HT1080 (cell line): ENCODE measurements at places on chromosomes 5 and 9.

DNA sequence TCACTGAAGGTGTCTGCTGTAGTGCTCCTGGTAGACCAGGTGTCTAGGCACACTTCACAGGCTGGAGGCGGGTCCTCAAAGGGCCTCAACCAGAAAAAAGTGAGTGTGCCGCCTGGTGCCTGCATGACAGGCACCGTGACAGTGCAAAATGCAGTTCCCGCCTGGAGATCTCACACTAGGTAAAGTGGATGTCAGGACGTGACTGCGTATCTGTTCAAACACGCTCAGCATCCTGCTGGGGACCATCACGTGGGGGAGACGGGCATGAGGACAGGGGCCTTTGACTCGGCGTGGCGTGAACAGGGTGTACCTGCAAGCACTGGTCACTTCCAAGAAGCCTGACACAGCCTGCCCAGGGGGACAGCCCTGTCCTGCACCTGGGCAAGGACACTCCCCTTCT, 32.3 kb upstream of the NTNG2 start:
- no peak for DNase-seq

- peak; percentile 10 for DNase-seq
These were observed 68.4 kb downstream of the STK32A start for GRCh38 chr5:147303251-147303650.

DNA sequence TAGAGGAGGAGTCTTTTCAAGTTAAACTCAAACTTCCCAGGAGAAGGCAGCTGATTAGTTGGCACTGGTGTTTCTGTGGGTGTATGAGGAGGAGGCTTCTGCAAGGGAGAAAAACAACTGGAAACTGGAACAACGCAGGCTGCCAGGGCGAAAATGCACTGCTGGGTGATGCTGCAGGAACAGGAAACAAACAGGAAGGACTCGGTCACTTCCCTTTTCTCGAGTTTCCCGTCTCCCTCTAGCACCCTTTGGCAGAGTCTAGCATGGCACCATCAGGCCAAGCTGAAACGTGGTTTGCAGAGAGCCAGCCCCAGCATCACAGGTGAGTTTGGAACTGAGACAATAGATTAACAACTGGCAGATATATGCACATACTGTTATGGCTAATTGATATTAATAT, 77.5 kb upstream of the CAST start:
- no peak for DNase-seq

GRCh38 chr5:151085517-151086041, 4.7 kb upstream of the TNIP1 start:
- no peak for DNase-seq

DNA sequence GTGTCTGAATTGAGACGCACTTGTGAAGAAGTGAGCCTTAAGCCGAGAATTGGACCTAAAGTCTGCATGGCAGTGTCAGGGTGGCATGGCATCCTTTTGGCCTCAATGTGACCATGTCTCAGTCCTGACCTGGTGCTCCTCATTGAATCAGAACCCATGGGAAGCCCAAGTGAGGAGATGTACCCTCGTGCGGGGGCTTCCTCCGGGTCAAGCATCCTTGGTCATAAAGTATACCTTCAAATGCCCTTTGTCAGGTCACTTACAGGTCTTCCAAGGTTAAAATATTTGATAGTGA, 202.2 kb downstream of the GADD45G start:
- no peak for DNase-seq

DNA sequence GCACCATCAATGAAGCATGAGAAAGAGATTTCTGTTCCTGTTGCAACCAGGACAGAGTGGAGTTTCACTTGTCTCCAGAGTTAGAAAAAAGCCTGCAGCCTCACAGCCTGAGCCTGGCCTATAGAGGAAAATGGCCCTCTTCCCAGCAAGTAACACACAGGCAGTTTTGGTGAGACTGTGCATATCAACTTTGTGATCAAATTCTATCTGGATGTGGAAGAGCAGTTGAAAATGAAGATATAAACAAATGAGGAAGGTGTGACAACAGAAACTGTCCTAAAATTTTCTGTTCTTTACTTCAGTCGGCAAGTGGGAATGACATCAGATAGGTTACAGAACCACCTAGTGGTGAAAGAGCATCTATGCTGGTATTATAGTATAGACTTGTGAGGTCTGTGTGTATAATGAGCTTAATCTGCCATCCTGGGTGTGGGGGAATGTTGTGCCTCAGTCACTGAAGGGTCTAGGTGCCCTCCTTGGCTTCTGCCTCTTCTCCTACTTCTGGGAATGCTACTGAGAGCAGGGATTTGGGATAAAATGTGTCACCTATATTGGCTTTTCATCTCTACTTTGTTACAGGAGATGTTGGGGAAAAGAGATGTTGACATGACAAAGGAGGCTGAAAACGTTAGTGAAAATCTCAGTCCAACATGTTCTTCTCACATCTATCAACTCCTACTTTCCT, 28.2 kb downstream of the YIPF5 start:
- DNase-seq, result peak; percentile 53

DNA sequence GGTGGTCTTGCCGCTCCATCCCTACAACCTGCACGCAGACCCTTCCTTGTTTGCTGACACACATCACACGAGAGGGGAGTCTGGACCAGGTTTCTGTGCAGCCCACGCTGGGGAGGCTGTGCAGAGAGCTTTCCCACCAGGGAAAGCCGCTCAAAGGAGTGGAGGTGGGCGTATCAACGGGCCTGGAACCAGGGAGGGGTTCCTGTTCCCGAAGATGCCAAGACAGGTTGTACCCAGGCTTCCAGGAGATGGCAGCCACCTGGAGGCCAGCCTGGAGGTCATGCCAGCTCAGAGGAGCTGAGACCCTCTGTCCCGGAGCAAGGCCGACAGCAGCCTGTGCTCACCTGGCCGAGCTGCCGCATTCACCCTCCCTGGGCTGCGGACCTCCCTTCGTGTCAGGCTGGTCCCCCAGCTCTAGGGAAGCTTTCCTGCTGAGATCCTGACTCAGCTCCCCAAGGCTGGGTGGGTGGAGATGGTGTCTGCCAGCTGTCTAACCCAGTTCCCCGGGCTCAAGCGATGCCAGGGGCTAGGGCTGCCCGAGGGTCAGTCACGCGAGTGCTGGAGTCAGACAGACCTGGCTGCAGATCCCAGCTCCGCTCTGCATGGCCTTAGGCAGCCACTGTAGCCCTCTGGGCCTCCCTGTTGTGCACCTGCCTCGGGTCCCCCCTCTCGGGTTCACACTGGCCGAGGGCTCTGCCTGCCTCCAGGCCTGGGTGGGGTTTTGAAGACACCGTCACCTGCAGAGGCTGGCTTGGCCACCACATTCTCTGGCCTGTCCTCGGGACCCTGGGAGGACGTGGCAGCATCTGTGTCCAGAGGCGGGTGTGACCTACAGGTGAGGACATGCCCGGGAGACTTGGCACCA, 28.5 kb upstream of the QSOX2 start:
- DNase-seq, result no peak

- DNase-seq, result peak; percentile 86
These were observed 87.0 kb upstream of the TNC start for GRCh38 chr9:115204904-115205453.

GRCh38 chr9:94785215-94786169, 59.0 kb downstream of the AOPEP start:
- DNase-seq, result no peak

- DNase-seq, result no peak
These were observed 103.1 kb upstream of the ISL1 start for GRCh38 chr5:51279983-51280706.

- no peak for DNase-seq
These were observed 700.7 kb downstream of the TAF11L14 start for GRCh38 chr5:18334949-18335348.

GRCh38 chr5:121380066-121380465, 471.6 kb upstream of the FTMT start:
- DNase-seq, result no peak

GRCh38 chr9:35909687-35910612, 660 bp downstream of the SPAAR start:
- no peak for DNase-seq

DNA sequence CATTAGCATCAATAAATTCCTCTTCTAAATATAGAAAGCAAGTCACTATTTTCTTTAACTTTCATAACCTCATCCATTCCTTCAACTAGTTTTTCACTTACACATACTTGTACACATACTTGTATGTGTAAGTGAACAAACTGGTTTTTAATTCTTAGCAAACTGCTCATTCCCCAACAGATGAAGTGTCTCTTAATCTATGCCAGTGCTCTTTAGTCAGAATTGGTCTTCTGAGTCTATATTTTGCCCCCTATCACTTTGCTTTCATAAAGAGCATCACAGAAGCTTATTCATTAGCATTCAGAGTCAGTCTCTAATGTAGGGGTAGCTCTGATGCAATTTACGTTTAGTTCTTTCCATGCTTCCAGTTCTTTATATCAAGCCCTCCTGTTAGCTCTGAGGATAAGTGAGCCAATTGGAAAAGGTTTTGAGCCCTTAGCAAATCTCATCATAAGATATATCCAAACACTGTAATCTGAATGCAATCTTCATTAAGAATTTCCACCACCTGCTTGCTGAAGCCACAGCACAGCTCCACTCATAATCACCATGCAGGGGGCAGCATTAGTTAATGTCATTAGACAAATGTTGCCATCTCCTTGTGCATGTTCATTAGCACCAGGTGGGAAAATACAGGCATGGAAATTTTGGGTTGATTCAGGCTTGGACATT, 178.5 kb upstream of the SLC24A2 start:
- DNase-seq, result no peak

DNA sequence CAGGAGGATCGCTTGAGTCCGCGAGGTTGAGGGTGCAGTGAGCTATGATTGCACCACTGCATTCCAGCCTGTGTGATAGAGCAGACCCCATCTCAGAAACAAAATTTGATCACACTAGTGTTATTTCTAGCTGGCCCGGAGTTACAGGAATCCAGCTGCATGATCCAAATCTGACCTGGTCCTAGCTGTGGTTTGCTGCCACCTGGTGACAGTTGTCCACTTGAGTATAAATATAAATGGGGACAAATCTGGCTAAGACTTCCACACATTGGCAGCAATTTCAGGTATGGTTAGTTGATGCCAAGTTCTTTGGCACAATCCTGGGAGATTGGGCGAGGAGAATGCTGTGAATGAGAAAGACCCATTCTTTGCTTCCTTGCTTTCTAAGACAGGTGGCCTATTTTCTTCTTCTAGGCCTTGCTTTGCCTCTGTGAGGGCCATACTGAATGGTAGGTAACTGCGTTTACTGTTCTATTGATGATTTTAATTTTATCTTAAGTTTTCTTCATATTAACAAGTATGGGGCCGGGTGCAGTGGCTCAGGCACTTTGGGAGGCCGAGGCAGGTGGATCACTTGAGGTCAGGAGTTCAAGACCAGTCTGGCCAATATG, 35.4 kb downstream of the UBE2R2 start:
- peak; percentile 40 for DNase-seq

DNA sequence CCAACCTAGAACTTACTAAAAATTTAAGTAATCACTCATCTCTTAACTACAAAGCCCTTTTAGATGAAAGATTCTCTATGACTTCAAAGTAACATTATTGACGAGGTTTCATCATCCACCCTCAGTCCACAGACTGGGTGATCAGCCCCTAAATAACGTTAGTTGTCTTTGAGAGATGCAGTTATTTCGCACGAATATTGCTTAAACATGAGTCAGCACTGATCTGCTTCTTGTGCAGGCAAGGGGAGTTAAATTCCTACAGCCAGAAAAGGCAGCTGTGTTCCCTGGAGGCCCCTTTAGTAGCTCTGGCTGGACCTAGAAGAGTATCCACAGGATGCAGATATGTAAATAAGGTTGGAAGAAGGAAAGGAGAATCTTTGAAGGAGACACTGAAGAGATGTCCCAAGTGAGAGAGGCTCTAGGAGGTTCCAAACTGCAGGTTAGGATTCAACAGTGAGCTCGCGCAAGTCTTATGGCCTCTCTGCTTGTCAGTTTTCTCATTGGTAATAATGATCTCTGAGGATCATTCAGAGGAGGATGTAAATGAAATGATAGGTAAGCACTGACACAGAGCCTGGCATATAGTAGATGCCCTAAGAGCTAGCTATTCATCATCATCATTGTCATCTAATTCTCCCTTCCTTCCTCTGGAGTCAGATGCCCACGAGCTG, 122.2 kb upstream of the MAN2A1 start:
- peak; percentile 29 for DNase-seq

DNA sequence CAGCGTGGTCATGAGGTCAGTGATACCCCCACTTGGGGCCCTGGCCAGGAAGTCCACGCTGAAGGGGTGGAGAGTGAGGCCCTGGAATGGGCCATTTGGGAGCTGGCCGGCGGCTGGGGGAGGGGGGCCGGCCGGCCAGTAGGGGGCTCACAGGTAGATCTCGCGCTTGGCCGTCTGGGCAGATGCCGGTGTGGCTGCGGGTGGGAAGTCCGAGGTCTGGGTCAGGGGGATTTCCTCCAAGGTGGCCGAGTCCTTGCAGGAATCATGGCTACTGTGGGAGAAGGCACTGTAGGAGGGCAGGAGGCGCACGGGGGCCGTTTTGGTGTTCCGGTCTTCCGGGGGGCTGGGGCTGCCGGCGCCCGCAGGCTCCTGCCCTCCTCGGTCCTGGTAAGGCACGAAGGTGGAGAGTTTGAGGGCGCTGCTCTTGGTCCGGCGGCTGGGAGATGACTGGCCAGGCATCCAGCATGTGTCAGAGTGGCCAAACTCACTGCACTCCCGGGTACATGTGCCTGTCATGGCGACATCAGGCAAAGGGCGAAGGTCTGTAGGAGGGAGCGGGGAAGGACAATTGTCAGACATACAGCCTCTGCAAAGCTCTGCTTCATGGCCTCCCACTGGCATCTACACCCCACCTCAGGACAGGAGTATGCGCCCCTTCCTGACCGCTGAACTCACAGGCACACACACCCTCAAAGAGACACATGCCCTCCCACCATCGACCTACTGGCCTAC, 24.1 kb downstream of the PCDH1 start:
- no peak for DNase-seq

GRCh38 chr5:41524174-41524573, 13.8 kb upstream of the PLCXD3 start:
- DNase-seq, result peak; percentile 4

GRCh38 chr5:104915226-104915625, 1352.6 kb upstream of the NUDT12 start:
- DNase-seq, result no peak

- DNase-seq, result peak; percentile 66
These were observed 142.8 kb downstream of the ENC1 start for GRCh38 chr5:74497706-74498105.

DNA sequence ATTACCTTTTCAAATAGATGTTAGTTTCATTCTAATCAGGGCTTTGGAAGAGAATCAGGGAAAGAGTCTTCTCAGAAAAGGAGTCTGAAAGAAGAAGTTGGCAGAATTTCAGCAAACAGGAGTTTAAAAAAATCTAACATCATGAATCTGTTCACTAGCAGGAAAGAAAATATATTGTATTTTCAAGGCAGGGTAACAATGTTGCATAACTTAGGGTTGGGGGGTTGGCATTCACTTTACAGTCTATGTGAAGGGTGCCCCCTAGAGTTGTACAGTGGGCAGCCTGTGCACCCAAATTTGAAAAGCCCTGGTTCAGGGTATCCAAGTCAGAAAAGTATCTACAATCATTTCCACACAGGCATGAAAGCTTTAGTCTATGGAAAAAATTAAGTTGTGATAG, 348.4 kb upstream of the SLC30A5 start:
- DNase-seq, result no peak
